ENCODE measurements at places on chromosomes 7 and 10. TPM values are rescaled to one million over a fixed set of nuclear protein-coding genes. Genes with fewer than 3 reads are reported as not detected.

- DNase-seq, result no peak
Observed at GRCh38 chr10:71621231-71622153, 98.1 kb downstream of the C10orf105 start.

- no peak for DNase-seq
Observed at GRCh38 chr10:44334621-44335184, 50.2 kb downstream of the CXCL12 start.

- no peak for DNase-seq
Observed at GRCh38 chr7:18504965-18505364, 9.4 kb downstream of the HDAC9 start.

DNA sequence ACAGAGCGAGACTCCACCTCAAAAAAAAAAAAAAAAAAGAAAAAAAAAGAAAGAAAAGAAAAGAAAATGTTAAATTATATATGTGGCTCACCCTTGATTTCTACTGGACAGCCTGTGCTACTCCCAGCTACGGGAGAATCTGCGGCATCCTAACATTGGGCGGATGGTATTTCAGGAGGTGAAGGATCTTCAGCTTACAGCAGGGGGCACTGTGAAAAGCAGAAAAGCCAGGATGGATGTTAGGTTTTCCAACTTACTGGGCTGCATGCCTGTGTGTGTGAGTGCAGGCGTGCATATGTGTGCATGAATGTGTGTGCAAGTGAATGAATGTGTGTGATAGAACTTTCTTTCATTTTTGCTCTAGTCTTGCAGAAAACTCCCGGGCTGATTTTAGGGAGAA is 1066.5 kb downstream of the TYW1 start:
- DNase-seq, result no peak

- DNase-seq, result no peak
Observed at GRCh38 chr10:9828110-9828509, 1189.6 kb upstream of the CELF2 start.

GRCh38 chr10:110512461-110513187 is 14.9 kb downstream of the DUSP5 start:
- DNase-seq, result no peak

DNA sequence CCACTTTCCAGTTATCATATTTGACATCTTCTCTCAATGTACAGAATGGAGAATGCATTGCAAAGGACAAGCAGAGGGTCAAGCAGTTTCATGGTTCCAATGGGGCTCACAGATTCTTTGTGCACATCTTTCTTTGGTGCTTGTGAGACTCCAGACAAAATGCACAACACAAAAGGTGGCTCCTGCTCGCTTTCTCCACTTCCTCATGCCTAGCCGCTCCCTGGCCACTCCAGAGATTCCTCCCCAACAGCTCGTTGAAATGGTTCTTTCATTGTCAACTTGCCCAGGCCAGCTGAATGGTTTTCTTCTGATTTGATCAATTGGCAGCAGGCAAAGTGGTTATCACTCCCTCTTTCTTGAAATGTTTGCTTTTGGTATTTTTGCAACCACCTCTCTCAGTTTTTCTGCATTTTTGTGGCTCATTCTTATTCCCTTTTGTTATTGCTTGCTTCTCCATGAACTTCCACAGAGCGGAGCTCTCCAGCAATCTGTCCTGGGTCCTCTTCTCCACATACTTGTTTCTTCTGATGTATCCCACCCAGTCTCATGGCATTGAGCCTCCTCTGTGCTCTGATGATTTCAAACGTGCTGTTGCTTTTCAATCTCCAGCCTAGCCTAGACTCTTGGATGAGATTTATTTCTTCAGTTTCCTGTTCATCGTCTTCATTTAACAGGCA is 507.8 kb upstream of the MKI67 start:
- no peak for DNase-seq

- no peak for DNase-seq
Observed at GRCh38 chr10:121708728-121709674, 110.8 kb upstream of the FGFR2 start.

DNA sequence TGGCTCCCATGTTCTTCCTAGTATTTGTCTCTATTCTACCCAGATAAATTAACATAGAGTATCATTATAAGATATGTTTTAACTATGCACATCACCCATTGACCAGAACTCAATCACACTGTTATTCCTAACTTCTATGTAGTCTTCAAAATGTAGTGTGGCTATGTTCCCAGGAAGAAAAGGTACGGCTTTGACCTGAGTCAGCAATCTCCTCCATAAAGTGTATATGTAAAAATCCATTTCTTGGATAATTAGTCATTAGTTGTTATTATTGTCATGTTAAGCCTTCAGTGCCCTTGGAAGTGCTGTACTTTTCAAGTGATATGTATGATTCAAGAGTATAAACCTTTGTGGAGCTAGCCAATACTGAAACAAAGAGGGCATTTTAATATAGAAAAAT is 444.0 kb upstream of the ZWINT start:
- no peak for DNase-seq

DNA sequence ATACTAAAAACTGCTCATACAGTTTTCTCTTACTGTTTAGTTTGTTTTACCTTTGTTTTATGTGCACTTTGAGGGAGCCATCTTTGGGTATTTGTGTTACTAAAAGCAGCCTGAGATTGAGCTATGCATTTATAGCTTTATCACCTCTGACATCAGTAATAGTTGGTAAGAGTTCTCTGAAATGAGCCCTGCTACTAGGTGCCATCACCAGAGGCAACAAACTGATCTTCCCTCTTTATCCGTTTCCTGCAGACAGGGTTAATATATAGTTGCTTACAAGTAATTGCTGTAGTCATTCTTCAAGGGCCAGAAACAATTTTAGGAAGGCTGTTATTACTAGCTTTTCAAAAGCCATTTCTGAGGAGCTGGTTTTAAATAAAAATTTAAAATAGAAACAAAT is 49.1 kb downstream of the KIF20B start:
- no peak for DNase-seq

GRCh38 chr10:42937649-42938180 is 139.2 kb upstream of the RET start:
- no peak for DNase-seq

DNA sequence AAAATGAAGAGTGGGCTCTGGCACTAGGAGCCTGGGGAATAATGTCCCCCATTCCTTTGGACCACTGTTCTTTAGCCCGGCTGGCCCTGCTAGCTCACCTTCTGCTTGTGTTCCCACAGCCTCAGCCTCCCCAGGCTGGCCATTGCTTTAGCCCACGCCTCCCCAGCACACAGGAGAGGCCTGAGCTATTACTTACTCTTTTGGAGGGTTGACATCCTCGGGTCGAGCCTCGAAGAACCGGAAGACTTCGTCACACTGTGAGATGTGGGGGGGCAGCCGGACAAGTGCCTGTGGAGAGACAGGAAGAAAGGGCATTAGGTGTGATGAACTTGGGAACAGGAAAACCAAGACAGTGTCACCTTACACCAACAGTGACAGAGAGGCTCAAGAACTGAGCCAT is 131.3 kb downstream of the SH3PXD2A start:
- DNase-seq, result no peak

DNA sequence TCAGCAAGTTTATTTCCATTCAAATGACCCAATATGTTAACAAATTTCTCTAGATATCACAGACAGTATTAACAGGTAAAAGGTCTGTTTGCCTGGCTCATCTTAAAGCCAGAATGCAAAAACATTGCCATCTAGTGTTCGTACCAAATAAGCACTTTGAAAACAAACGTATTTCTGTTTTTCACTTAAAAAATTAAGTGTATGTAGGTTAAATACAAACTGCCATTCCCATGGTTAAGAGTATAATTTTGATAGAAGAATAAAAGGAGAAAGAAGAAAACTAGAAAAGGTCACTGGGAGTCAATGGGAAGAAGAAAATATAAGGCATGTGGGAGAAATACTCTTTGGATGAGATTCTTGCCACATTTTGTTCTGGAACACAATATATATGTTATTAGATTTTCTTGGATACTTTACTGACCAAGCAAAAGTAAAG is 51.0 kb downstream of the ORC5 start:
- DNase-seq, result peak; percentile 23

- DNase-seq, result no peak
Observed at GRCh38 chr7:76380623-76380966, 21.8 kb upstream of the YWHAG start.

DNA sequence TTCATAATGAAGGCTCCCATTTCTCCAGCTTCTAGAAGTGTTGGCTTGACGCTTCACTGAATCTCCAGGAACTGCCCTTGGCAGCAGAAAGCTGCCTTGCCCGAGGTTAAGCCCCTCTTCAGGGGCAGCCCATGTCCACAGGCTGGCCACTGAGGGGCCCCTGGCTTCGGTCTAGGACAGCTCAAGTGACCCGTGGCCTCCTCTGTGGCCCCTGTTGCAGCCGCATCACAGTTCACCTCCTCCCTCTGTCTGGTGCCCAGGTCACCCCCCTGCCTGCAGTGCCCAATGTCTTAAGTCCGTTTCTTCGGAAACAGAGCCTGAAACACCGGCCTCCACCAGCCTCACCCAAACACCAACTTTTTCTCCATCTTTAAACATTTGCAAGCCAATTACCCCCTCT is 279.2 kb upstream of the MKI67 start:
- DNase-seq, result no peak

DNA sequence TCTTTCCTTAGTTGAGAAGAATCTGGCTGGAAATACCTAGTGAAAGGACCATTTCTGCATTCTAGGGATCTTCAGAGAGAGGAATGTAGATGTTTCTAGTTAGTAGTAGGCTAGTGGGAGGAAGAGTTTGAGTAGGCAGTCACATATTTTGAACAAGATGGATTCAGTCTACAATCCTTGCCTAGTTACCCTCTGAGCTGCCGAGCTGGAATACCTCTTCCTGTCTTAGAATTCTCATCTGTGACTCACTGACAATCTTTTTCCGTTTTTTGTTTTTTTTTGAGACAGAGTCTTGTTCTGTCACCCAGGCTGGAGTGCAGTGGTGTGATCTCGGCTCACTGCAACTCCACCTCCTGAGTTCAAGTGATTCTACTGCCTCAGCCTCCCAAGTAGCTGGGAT is 30.7 kb upstream of the PLPP4 start:
- no peak for DNase-seq

- DNase-seq, result no peak
Observed at GRCh38 chr7:23915236-23915635, 205.2 kb downstream of the STK31 start.

DNA sequence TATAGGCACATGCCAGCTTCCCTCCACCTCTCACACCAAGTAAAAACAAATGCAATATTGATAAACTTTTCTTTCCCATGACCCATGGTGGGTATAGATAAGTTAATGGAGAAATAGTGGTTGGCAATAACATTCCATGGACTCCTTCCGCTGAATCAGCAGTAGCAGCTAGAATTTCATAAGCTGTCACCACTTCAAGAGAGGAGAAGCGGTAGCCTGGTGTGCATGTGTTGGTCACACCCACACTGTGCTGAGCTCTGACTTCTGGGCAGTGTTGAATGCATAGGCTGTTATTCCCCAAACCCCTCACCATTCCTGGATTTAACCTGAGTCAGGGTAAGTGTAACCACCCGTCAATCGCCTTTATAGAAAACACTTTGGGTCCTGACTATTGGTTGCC is 32.5 kb upstream of the BMPER start:
- no peak for DNase-seq

DNA sequence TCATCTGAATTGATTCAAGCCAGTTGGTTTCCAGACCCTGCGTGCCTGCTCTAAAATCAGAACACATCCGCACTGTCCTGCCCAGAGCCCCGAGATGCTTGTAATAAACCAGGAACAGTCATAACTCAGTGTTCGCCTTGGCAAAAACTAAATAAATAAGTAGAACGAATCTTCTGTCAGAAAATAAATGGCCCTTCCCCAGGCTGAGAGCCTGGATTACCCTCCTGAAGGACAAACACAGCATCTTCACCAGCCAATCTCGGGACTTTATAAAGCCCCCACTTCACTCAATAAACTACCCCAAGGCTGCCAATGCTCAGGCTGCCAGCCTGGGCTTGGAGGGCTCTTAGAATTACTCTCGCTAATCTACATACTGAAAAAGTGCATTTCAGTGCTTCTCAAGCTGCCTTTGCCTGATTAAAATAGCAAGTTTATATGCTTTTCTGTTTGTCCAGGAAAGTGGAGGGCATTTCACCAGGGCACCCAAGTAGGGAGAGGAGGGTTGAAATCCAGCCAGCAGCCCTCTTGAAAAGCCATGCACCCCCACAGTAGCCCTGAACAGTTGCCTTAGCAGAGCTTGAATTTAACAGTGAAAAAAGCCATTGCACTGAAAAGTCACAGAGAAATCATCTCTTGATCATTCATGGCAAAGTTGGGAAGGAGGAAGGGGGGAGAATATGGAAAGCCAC is 136.6 kb downstream of the CALN1 start:
- DNase-seq, result no peak

DNA sequence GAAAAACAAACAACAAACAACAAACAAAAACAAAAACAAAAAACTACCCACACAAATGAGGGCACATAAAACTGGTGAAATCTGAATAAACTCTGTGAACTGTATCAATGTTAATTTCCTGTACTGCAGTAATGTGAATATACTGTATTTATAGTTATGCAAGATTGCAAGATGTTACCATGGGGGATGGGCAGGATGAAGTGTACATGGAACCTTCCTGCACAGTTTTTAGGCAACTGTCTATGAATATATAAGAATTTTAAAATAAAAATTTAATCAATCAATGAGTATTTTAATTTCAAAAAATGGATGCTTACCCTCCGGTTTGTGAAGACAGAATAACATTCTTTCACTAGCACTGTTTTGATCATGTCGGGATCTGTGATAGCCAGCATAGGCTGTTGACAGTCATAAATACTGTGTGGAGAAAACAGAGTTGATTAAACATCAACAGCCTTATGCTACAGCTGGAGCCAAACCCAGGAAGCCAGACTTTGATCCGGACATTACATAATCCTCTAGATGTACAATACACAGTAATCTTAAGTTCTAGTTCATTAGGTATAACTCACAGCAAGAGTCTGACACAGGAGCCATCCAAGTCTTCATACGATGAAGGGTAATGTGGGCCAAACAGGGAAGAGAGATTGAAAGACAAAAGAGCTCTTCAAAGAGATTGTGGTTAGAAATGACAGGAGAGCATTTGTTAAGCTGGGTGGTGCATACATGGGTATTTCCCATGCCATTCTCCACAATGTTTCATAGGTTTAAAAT is 14.8 kb downstream of the CYP3A7 start:
- no peak for DNase-seq

DNA sequence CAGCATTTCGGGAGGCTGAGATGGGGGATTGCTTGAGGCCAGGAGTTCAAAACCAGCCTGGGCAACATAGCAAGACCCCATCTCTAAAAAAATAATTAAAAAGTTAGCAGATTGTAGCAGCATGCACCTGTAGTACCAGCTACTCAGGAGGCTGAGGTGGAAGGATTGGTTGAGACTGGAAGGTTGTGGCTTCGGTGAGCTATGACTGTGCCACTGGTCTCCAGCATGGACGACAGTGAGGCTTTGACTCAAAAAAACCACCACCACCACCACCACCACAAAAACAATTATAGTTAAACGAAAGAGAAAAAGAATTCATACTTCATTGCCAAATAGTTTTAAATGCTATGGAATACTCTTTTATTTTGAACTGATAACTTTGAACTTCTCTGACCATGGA is 63.4 kb downstream of the VTI1A start:
- DNase-seq, result no peak

- DNase-seq, result no peak
Observed at GRCh38 chr10:71694567-71694968, 25.0 kb downstream of the C10orf105 start.

LYZL2 gene
- total RNA-seq, result not detected

PNLIP gene
- 1.3 TPM for total RNA-seq

EMX2 gene
- total RNA-seq, result not detected

EPO gene
- 0.30 TPM for total RNA-seq

FERD3L gene
- total RNA-seq, result not detected

TNS3 gene
- total RNA-seq, result 9.1 TPM

PLXNA4 gene
- total RNA-seq, result not detected

CTAGE15 gene
- total RNA-seq, result 1.2 TPM

PLOD3 gene
- 83.7 TPM for total RNA-seq

GNG11 gene
- total RNA-seq, result not detected

PDK4 gene
- 2.1 TPM for total RNA-seq

CDK6 gene
- 41.4 TPM for total RNA-seq

FOXI2 gene
- not detected for total RNA-seq
